Fibroblast of upper back skin (primary cell): ENCODE measurements at places on chromosomes 11 and 22.

DNA sequence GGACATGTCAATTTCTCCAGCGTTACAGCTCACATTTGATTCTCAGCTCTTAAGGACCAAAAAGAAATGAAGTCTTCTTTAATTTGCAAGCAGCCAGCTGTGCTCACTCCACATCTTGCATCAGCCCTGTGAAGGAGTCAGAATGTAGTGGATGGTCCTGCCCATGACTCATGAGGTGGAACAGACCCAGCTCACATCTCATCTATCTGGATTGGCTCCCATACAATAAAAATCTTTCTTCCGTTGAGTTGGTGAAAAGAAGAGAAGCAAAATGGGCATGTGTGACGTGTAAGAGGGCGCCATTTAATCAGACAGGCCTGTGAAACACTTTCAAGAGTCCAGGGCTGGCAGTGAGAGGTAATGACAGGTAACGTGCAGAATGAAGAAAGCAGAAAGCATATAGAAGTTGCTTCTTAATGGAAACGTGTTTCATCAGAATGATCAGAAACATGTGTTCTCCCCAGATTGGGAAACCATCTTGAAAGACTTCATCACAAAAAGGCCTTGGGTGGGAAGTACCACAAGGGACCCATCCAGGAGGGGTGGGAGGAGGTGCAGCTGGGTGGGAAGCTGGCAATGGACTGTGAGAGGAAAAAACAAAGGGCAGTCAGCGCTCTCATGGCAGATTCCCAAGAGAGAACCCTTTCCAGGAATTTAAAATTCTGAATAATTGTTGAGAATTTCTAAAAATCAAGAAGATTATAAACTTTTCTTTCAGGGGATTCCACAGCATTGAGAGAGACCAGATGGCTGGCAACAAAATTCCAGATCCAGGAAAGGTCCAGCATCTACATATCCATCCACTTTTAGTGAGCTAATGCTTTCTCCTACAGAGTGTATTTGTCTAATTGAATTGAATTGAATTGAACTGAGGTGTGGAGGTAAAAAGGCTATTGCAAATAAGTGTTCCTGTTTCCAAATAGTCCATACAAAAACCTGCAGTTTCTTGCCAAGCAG is 57.0 kb downstream of the ETS1 start:
- peak; percentile 97 for DNase-seq

- DNase-seq = no peak
Measured at GRCh38 chr11:75964071-75964470, 149.1 kb downstream of the UVRAG start.

DNA sequence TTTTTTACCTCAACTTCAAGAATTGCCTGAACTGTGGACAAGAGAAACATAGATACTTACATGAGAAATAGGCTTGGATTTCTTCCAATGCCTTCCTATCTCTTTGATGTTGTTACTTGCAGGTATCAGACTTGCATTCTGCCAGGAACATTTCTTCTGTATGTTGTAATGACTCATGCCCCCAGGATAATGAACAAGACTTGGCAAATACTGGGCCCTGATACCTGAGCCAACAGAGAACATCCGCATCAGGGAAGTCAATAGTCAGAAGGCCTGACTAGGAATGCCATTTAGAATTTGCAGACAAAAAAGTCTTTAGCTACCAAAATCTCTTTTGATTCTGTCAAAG is 273.7 kb upstream of the KIRREL3 start:
- DNase-seq = no peak

GRCh38 chr11:126310200-126310991 is 6.5 kb downstream of the DCPS start:
- DNase-seq = peak; percentile 75

DNA sequence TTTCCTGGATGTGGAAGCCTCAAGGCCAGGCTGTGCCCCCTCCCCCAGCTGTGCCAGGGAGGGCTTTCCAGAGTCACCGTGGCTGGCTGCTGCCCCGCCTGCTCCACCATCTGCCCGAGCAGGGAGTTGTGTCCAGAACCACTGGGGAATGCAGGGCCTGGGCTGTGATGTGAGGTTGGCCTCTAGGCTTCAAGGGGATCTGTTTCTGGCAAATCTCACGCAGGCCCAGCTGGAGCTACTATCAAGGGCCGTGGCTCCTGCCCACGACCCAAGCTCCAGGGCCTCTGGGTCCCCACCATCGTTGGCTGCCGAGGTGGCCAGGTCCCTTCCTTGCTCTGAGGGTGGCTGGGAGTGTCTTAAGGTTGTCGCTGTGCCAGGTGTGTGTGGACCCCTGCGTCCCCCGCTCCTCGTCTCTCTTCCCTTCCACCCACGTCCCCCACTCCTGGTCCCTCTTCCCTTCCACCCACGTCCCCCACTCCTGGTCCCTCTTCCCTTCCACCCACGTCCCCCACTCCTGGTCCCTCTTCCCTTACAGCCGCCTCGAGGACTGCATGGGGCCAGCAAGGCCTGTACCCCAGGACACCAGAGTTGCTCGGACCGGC is 6.1 kb downstream of the BRSK2 start:
- no peak for DNase-seq

DNA sequence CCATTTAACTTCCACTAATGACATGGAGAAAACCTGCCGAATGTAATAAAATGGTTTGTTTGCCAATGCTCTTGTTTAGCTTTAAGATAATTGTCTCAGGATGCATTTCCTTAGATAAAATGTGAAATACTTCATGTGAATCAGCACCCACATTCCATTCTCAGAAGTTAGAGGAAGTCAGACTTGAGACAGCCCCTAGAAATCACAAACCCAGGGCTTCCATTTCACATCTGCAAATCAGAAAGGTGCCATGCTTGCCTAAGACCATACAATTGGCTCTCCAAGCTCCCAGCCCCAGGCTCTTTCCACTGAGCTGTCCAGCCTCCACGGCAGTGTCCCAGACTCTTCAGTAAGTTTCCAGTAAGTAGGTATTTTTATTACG is 35.6 kb upstream of the ADORA2A start:
- DNase-seq = peak; percentile 65

GRCh38 chr11:66327171-66328030 is 8.8 kb downstream of the RIN1 start:
- peak; percentile 77 for DNase-seq
